ENCODE measurements at places on chromosomes 1 and 21. TPM values are rescaled to one million over a fixed set of nuclear protein-coding genes. Genes with fewer than 3 reads are reported as not detected.

DNA sequence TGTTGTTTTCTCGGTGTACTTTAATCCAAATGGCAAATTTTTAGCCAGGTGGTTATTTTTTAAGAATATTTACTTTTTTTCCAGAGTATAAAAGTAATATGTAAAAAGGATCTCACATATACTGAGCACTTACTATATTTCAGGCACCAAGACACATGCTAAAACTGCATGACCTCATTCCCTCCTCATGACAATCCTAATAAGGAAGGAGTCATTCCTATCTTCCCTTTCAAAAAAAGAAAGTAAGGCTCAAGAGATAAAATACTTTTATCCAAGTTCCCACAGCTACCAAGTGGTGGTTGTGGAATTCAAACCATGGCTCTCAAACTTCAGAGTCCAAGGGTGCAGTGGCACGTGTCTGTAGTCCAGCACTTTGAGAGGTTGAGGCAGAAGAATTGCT is 19.4 kb downstream of the ATP2B4 start:
- H3K4me1 ChIP-seq: peaks cover 31% of the 10 kb centered on the region
- H3K36me3 ChIP-seq: 0 out of 2 replicates have a peak, but pooled peaks cover under 1% of the 10 kb centered on the region
- peak; percentile 66 for DNase-seq
- no peak overlapping the region for H3K4me3 ChIP-seq
- H3K27ac ChIP-seq: no peak overlapping the region

Gene RAD54L
- polyA plus RNA-seq: 10.6 TPM

- DNase-seq: no peak
- H3K36me3 ChIP-seq: no peaks in the 10 kb centered on the region
- no peak overlapping the region for H3K27ac ChIP-seq
These were observed 5.7 kb downstream of the GPR88 start for GRCh38 chr1:100543640-100544039.

Gene TOR1AIP1
- 20.7 TPM for polyA plus RNA-seq

DNA sequence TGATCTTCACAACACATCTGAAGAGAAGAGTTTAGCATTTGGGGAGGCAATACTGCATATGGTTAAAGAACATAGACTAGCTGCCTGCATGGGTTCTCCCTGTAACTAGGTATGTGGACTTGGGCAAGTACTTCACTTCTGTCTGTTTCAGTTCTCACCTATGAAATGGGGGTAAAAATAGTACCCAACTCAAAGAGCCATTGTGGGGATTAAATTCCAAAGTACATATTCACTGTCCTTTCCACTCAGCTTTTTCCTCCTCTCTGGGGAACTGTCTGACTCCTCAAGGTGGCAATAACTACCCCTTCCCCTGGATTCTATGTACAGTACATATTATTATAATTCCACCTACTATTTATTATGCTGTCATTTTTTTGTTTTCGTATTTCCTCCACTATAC is 44.7 kb downstream of the USP24 start:
- no peak for DNase-seq
- H3K27me3 ChIP-seq: no peaks in the 10 kb centered on the region
- no peak overlapping the region for H3K4me3 ChIP-seq
- H3K4me1 ChIP-seq: no peaks in the 10 kb centered on the region

GRCh38 chr1:198880397-198880796 is 241.6 kb downstream of the PTPRC start:
- no peak overlapping the region for H3K4me3 ChIP-seq
- no peaks in the 10 kb centered on the region for H3K27me3 ChIP-seq
- peaks cover 6% of the 10 kb centered on the region for H3K4me1 ChIP-seq
- peak overlapping the region; percentile 94 for H3K27ac ChIP-seq
- peaks cover 9% of the 10 kb centered on the region for H3K36me3 ChIP-seq

Gene IFFO2
- polyA plus RNA-seq: 18.2 TPM

- H3K4me3 ChIP-seq: no peak overlapping the region
- peaks cover 8% of the 10 kb centered on the region for H3K4me1 ChIP-seq
- H3K27me3 ChIP-seq: no peaks in the 10 kb centered on the region
- H3K36me3 ChIP-seq: peaks cover 36% of the 10 kb centered on the region
- no peak overlapping the region for H3K27ac ChIP-seq
- DNase-seq: peak; percentile 56
These were observed 15.2 kb upstream of the YRDC start for GRCh38 chr1:37822906-37823815.

DNA sequence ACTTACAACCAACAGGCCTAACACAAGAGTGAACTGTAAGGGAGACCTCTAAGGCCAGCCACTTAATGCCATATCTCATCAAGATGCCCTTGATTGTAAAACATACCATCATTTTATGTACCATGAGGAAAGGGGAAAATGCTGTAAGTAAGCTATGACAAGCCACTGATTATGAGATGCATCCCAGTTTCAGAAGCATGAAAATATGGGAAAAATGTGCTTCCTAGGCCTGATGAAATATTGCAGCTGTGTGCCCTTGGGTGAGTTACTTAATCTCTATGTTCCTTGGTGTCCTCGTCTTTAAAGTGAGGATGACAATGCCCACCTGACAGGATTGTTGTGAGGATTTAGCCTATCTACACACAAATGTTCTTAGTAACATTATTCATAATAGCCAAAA is 28.9 kb downstream of the H3-3A start:
- no peak overlapping the region for H3K4me3 ChIP-seq
- peaks cover 8% of the 10 kb centered on the region for H3K27me3 ChIP-seq
- H3K27ac ChIP-seq: no peak overlapping the region
- no peak for DNase-seq
- peaks cover 3% of the 10 kb centered on the region for H3K4me1 ChIP-seq

Gene MAP3K6
- polyA plus RNA-seq: 15.9 TPM

- H3K4me3 ChIP-seq: peak overlapping the region; percentile 55
- H3K27me3 ChIP-seq: peaks cover 8% of the 10 kb centered on the region
- peak overlapping the region; percentile 11 for H3K27ac ChIP-seq
- DNase-seq: peak; percentile 40
These were observed 1.1 kb downstream of the ADGRL2 start for GRCh38 chr1:81801651-81802456.

DNA sequence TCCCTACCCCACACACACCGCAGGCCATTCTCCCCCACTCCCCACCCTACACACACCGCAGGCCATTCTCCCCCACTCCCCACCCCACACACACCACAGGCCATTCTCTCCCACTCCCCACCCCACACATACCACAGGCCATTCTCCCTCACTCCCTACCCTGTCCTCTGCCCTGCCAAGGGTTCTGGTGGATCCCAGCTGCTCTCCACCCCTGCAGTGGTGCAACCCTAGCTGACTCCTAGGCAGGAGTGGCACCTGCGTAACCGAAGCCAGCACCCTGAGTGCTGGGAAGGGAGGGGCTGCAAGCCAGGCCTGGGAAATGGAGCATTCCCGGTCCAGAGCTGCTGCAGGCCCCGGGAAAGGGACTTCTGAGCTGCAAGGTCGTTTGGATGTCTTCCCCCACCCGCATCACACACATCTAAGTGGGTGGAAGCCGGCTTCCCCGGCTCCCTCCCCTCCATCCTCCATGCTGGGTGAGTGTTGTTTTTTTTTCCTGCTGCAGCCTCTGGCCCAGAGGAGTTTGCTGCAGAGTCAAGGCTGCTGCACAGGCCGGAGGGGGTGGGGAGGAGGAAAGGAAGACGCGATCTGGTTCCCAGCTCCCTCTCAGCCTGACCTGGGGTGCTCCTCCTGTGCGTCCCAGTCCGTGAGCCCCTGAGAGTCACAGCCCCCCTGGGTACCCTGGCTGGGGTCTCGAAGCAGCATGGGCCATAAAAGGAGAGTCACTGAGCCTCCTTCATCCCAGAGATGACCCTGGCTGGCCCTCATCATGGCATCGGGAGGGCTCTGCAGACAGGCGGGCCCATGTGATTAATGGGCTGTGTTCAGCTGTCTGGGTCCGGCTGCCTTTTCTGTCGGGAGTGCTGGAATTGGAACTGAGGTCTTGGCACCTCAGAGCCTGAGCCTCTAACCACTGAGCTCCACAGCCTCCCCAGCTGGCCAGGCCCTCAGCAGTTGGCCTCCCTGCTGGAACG is 16.1 kb downstream of the H6PD start:
- H3K27me3 ChIP-seq: no peaks in the 10 kb centered on the region
- peak; percentile 21 for DNase-seq
- H3K4me3 ChIP-seq: no peak overlapping the region
- H3K4me1 ChIP-seq: peaks cover 10% of the 10 kb centered on the region
- peaks cover 11% of the 10 kb centered on the region for H3K36me3 ChIP-seq

DNA sequence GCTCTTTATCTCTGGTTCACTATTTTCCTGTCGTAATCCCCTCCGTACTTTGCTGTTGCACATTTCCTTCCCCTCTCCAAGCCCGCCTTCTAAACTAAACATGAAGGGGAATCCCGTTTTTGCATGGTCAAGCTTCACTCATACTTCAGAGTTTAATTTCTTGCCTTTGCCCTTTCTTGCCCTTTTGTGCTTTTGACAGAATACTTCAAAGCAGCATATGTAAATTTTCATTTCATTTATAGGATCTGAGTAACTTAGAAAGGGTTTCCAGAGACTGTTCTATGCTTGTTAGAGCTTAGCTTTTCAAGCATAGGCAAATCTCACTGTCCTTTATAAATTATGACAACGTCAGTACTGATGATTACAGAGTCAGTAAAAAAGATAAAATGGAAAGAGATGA is 27.7 kb downstream of the SPATA45 start:
- no peaks in the 10 kb centered on the region for H3K4me1 ChIP-seq
- no peak overlapping the region for H3K4me3 ChIP-seq
- no peak overlapping the region for H3K27ac ChIP-seq
- peak; percentile 26 for DNase-seq
- H3K27me3 ChIP-seq: no peaks in the 10 kb centered on the region

DNA sequence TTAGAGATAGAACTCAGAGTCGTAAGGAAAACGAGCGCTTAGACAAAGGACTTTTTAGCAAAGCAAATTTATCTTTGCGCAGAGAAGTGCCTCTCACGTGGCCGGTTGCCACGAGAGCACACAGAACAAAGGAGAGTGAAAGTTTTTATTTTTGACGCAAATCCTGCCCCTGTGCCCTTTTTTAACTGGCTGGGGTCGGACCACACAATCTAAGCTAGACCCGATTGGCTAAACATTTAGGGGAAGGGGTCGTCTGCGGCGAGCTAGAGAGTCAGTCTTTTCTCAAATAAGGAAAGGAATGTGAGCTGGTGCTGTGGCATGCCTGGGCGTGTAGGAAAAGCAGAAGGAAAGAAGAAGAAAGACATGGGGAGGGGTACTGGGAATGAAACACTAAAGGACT is 2.4 kb downstream of the KRTAP10-2 start:
- no peaks in the 10 kb centered on the region for H3K36me3 ChIP-seq
- H3K27me3 ChIP-seq: peaks cover 12% of the 10 kb centered on the region
- DNase-seq: no peak
- H3K4me3 ChIP-seq: no peak overlapping the region
- H3K4me1 ChIP-seq: no peaks in the 10 kb centered on the region
- no peak overlapping the region for H3K27ac ChIP-seq

DNA sequence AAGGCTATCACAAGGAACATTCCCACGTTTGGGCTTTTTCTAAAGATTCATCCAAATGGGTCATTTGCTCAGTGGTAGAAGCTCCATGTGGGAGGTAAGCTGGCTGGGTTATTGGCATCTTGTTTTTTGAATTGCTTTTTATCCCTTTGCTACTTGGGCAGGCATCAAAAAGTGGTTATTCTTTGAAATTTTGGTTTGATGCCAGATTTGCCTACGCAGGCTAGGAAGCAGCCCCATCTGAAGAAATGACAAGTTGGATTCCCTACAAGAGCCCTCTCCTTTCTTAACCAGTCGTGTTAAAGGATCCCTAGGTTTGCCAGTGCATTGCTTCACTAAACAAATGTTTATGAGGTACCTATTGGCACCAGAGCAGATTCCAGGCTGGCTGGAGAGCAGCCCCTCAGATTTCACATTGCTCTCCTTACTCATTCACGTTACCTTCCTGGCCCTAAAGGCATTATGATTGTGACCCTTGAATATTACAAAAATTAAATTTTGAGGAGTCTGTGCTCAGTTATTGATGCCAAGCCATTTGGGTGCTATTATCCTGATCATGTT is 38.8 kb downstream of the ARID1A start:
- no peak overlapping the region for H3K27ac ChIP-seq
- peaks cover 23% of the 10 kb centered on the region for H3K4me1 ChIP-seq
- no peak for DNase-seq
- H3K27me3 ChIP-seq: no peaks in the 10 kb centered on the region
- peaks cover 53% of the 10 kb centered on the region for H3K36me3 ChIP-seq
- H3K4me3 ChIP-seq: no peak overlapping the region

GRCh38 chr21:38520511-38520910 is 22.2 kb upstream of the ERG start:
- H3K36me3 ChIP-seq: no peaks in the 10 kb centered on the region
- H3K4me3 ChIP-seq: no peak overlapping the region
- no peak overlapping the region for H3K27ac ChIP-seq
- H3K27me3 ChIP-seq: peaks cover 23% of the 10 kb centered on the region
- H3K4me1 ChIP-seq: no peaks in the 10 kb centered on the region
- no peak for DNase-seq

GRCh38 chr1:22685591-22686059 is 25.0 kb upstream of the EPHB2 start:
- no peak overlapping the region for H3K27ac ChIP-seq
- H3K27me3 ChIP-seq: peaks cover 14% of the 10 kb centered on the region
- peaks cover 10% of the 10 kb centered on the region for H3K4me1 ChIP-seq

Gene HSPA6
- polyA plus RNA-seq: 0.50 TPM

DNA sequence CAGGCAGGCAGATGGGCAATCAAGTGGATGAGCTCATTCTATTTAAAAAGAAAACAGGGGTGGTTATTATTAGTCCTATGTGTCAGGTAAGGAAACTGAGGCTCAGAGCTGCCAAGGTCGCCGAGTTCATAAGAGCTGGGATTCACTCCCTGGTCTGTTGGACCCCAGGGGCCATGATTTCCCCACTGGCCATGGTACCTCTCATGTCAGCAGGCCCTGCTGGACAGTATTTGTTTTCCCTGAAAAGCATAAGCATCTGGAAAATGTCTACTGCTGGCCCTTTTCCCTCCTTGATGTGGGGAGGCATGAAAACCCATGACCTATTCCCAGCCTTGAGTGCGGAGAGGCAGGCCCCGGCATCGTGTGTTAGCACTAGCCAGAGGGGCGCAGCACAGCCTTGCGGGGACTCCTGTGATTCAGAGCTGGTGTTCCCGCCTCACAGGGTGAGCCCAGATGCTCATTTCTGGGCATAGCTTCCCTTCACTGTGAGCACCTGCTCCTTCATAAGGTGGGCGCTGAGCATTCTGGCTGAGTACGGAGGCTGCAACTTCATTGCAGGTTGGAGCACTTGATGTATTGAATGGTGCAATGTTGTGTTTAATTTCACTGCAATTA is 617.5 kb downstream of the PTPRU start:
- H3K4me1 ChIP-seq: no peaks in the 10 kb centered on the region
- no peaks in the 10 kb centered on the region for H3K36me3 ChIP-seq
- DNase-seq: no peak
- peaks cover 5% of the 10 kb centered on the region for H3K27me3 ChIP-seq

GRCh38 chr1:109705411-109705810 is 6.6 kb upstream of the GSTM5 start:
- peak; percentile 0 for DNase-seq
- H3K4me1 ChIP-seq: no peaks in the 10 kb centered on the region
- H3K36me3 ChIP-seq: no peaks in the 10 kb centered on the region
- no peaks in the 10 kb centered on the region for H3K27me3 ChIP-seq
- no peak overlapping the region for H3K4me3 ChIP-seq
